Effector memory CD8-positive, alpha-beta T cell (primary cell): ENCODE measurements at places on chromosomes 6 and 20.
A peak's percentile ranks its signal among the peaks of the same experiment; 100 is the strongest.

DNA sequence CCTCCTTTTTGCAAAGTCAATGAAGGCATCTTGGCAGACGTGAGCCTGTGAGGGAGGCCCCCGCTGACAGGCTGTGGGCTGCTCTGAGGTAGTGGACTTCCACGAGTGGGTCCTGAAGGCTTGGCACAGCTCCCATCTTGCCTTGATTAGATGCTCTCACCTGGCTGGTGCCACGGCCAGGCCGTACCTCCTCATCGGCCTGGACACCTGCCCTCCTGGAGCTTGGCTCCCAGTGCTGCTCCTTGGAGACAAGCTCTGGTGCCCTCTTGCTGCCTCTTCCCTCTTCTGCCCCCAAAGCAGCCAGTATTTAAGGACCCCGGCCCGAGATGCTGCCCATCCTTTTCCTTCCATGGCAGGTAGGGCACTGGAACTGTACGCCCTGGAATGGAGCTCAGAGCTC lies 93.5 kb downstream of the ERMARD start:
- no peak for DNase-seq

- DNase-seq: no peak
Observed at GRCh38 chr6:138504764-138505689, 5.7 kb upstream of the NHSL1 start.

- peak; percentile 28 for DNase-seq
Observed at GRCh38 chr6:10720265-10720959, 2.5 kb upstream of the TMEM14C start.

GRCh38 chr6:39892490-39893129 lies 41.7 kb downstream of the MOCS1 start:
- DNase-seq: no peak

- DNase-seq: no peak
Observed at GRCh38 chr6:31485055-31485454, 12.9 kb upstream of the MICB start.

DNA sequence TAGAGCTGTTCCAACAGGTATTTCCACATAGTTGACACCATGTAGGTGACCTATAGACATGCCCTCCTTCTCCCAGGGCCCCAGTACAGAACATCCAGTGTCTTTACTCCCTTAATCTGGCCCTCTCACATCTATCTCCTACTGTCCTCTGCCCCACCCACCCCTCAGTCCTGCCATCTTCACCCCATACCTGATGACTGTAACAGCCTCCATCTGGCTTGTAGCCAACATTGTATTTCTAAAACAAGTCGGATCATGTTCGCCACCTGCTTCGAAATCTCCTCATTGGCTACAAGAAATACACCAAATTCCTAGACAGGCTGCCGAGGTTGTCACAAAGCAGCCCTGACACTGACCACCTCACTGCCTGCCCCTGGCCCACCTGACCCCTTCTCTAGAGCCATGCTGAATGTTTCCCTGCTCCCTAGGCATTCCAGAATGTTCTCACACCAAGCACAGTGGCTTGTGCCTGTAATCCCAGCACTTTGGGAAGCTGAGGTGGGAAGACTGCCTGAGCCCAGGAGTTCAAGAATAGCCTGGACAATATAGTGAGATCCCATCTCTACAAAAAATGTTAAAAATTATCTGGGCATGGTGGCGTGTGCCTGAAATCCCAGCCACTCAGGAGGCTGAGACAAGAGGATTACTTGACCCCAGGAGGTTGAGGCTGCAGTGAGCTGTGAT lies 6.0 kb downstream of the ZC3H12D start:
- no peak for DNase-seq

GRCh38 chr20:39862470-39862891 lies 826.6 kb downstream of the MAFB start:
- no peak for DNase-seq

- no peak for DNase-seq
Observed at GRCh38 chr20:50578778-50579165, 68.6 kb downstream of the PTPN1 start.

- DNase-seq: no peak
Observed at GRCh38 chr6:134774201-134774638, 175.7 kb downstream of the ALDH8A1 start.

DNA sequence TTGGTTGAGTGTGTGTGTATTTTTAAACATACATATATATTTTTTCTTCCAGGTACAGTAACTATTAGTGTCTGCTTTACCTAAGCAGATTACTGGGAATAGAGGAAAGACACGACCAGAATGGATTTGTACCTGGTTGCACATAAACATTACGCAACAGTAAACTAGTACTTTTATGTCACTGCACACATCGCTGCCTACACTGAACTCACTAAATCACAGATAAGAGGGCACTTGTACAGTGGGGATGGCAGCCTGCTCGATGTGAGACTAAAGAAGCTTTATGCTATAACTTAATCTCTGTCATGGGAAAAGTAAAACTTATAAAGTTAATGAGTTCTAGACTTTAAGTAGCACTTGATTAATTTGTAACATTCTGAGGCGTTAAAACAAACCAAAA lies 89.5 kb upstream of the SIM1 start:
- DNase-seq: no peak
